ENCODE measurements at places on chromosomes 6 and 20.
A peak's percentile ranks its signal among the peaks of the same experiment; 100 is the strongest.

DNA sequence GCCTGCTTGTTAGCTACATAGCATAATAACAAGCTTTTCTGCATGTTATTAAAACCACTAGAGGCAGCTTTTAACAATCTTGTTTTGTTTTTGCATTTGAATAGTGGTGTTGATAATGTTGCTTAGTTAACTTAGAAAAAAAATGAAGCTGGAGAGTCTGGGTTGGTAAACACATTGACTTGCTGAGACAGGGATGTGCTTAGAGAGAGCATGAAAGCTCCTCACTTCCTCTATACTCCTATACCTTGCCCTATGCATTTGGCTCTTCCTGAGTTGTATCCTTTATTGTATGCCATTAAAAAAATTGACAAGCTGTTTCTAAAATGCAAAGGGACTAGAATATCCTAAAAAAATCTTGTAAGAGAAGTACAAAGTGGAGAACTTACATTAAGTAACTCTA, 13.6 kb downstream of the FAM83B start:
- H3K27ac ChIP-seq: no peak overlapping the region
- H3K36me3 ChIP-seq: no peaks in the 10 kb centered on the region
- no peak overlapping the region for H3K4me3 ChIP-seq
- no peaks in the 10 kb centered on the region for H3K4me1 ChIP-seq

- DNase-seq: no peak
- H3K4me1 ChIP-seq: no peaks in the 10 kb centered on the region
- no peaks in the 10 kb centered on the region for H3K36me3 ChIP-seq
- H3K4me3 ChIP-seq: no peak overlapping the region
- H3K27ac ChIP-seq: no peak overlapping the region
These were observed 188.8 kb downstream of the CDH26 start for GRCh38 chr20:60147004-60147403.

DNA sequence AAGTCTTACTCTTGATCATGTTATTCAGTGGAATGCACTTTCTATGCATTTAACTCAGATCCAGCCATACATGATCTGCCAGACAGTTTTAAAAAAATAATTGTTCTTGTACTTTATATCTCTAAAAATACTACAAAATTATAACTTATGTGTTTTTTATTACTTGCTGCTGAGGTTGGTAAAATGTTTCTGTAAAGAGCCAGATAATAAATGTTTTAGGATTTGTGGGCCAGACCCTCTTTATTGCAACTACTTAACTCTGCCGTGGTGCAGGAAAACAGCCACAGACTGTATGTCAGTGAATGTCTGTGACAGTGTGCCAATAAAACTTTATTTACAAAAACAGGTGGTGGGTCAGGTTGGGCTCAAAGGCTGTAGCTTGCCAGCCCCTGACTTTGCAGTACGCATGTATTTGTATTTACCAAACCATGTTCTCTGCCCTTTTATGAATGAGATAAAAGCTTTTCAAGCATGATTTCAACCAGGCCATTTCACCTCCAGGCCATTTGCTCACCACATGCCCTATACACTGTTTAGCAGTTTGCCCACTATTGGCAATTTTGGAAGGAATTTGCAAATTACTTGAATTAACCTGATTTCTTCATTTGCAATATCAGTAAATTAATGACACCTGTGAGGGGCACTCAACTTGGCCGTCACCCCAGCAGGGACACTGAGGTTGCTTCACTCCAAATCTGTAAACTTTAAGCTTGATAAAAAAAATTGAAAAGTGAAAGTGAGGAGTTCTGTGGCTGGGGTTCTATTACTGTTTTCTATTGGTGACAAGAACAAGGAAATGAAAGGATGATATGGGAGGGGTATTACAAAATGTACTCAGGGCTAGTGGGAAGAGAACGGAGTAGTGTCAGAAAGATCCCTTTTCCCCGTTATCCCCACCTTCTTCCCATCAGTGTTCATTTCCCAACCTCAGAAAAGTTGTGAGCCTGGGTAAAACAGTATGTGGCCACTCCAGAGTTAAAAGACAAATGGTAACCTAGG, 133.4 kb downstream of the CEBPB start:
- peaks cover 13% of the 10 kb centered on the region for H3K27me3 ChIP-seq
- H3K27ac ChIP-seq: no peak overlapping the region
- no peak overlapping the region for H3K4me3 ChIP-seq
- no peaks in the 10 kb centered on the region for H3K4me1 ChIP-seq
- no peaks in the 10 kb centered on the region for H3K36me3 ChIP-seq

GRCh38 chr6:68730291-68731054, 95.4 kb downstream of the ADGRB3 start:
- no peak overlapping the region for H3K27ac ChIP-seq
- H3K27me3 ChIP-seq: no peaks in the 10 kb centered on the region
- no peak for DNase-seq
- H3K4me3 ChIP-seq: no peak overlapping the region
- no peaks in the 10 kb centered on the region for H3K36me3 ChIP-seq
- H3K4me1 ChIP-seq: no peaks in the 10 kb centered on the region

DNA sequence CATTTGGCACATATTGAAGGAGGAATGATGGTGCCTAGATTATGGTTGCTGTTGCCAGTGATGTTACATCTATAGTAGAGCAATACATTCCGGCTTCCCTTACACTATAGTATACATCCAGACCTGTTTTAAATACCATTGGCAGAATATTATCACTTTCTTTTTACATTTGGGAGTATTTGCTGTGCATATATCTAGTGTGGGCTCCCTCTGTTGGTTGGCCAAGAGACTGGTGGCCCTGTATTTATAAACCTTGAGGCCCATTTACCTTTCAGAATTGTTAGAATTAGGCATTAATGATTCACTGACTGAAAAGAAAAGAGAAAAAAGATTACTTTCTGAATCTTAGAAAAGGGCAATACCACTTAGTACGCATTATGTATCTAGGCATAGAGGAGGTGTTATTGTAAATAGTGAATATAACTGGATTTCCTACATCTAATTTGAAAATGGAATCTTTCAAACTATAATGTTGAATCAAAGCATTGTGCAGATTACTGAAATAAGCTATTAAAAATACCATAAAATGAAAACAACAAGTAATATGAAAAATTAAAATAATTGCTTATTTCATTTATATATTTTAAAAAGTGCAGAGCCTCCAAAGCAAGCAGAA, 628.8 kb upstream of the MAN1A1 start:
- DNase-seq: no peak
- H3K27ac ChIP-seq: no peak overlapping the region
- H3K4me1 ChIP-seq: no peaks in the 10 kb centered on the region

DNA sequence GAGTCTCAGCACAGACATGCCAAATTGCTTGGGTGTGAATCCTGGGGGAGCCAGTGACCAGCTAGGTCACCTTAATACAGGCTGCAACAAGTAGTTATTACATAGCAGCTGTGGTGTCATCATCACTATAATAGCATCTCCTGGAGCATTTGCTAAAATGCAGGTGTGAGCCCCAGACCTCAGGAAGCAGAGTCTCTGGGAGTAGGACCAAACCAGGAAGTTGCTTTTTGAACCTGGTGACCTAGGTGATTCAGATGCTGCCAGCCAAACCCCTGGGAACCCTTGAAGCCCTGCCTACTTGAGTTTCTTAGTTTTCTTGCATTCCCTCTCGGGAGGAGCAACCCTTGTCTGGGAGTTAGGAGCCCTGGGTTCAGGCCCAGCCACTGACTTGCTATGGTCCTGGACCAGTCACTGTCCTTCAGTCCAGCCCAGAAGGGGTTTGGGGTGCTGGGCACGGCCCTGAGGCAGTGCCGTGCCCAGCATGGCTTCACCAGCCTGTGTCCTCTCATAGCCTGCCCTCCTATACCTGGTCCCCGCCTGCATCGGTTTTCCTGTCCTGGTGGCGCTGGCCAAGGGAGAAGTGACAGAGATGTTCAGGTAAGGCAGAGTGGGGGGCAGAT, 39.3 kb upstream of the ID1 start:
- no peak overlapping the region for H3K4me3 ChIP-seq
- H3K27me3 ChIP-seq: no peaks in the 10 kb centered on the region
- H3K27ac ChIP-seq: no peak overlapping the region
- peaks cover 4% of the 10 kb centered on the region for H3K4me1 ChIP-seq

DNA sequence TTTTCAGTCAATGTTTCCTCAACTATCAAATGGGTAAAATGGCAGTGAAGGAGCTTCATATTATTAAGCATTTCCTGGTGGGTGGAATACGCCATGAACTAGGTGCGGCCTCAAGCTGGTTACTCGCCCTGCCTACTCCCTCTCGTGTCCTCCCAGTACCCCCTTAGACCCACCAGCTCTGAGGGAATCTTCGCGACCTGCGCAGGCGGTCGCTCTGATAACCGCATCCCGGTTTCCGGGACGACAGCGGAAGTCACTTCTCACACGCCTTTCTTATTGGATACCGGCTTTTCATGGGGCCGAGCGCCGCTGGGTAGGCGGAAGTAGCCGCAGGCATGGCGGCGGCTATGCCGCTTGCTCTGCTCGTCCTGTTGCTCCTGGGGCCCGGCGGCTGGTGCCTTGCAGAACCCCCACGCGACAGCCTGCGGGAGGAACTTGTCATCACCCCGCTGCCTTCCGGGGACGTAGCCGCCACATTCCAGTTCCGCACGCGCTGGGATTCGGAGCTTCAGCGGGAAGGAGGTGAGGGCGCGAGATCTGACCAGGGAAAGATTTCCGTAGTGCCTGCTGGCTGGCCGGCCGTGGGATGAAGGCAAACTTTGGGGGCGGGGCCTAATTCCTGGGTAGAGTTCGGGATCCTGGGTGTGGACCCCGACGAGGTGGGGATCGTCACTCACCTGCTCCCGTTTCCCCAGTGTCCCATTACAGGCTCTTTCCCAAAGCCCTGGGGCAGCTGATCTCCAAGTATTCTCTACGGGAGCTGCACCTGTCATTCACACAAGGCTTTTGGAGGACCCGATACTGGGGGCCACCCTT, at the start of gene PIGT:
TSS of gene PIGT (plus strand) at position 320 of the 816 bp plus-strand sequence. CDS start at position 336, 16 bp downstream.
- peaks cover 35% of the 10 kb centered on the region for H3K36me3 ChIP-seq
- peak within 1 kb of the TSS; percentile 98 for H3K27ac ChIP-seq
- DNase-seq: peak; percentile 75
- peak within 1 kb of the TSS; percentile 96 for H3K4me3 ChIP-seq
- H3K4me1 ChIP-seq: peaks cover 58% of the 10 kb centered on the region

DNA sequence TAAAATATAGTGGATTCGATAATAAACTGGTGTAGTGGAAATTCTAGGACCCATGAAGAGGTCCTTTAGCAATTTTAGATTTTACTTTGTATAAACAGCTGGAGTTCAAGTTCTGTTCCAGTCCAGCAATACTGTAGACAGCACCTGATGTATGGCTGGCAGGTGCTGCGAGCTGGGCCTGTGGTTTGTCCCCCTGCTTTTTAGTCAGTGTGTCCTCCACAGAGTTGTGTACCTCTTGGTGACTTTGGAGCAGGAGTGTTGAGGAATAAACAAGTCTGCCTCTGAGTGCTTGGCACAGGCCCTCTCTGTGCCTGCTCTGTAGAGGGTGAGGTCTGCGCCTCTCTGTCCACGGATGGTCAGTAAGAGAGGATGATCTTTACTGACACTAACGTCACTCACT, 13.8 kb downstream of the STX16 start:
- H3K36me3 ChIP-seq: peaks cover 59% of the 10 kb centered on the region
- H3K27me3 ChIP-seq: no peaks in the 10 kb centered on the region
- no peak for DNase-seq
- no peak overlapping the region for H3K4me3 ChIP-seq
- H3K27ac ChIP-seq: no peak overlapping the region

GRCh38 chr6:88179692-88180091, 13.5 kb upstream of the CNR1 start:
- peak; percentile 27 for DNase-seq
- H3K27ac ChIP-seq: peak overlapping the region; percentile 93
- no peaks in the 10 kb centered on the region for H3K27me3 ChIP-seq
- no peaks in the 10 kb centered on the region for H3K36me3 ChIP-seq

DNA sequence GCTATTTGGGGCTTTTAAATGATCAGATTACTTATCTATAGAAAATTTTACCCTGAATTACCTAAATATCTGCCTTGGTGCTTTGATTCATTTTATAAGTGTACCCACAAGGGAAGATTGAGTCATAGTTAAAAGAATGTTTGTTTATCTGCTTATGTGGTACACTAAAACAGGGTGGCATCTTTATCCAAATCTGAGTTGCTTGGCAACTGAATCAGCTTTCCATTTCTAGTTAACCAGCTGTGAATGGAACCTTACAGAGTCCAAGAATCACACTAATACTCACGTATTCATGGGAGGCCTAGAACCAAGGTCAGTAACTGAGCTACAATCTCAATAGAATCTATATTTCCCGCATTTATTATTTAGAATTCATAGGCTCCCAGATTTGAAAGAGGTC, 44.0 kb upstream of the CAP2 start:
- no peak for DNase-seq
- no peaks in the 10 kb centered on the region for H3K36me3 ChIP-seq
- H3K4me3 ChIP-seq: no peak overlapping the region

DNA sequence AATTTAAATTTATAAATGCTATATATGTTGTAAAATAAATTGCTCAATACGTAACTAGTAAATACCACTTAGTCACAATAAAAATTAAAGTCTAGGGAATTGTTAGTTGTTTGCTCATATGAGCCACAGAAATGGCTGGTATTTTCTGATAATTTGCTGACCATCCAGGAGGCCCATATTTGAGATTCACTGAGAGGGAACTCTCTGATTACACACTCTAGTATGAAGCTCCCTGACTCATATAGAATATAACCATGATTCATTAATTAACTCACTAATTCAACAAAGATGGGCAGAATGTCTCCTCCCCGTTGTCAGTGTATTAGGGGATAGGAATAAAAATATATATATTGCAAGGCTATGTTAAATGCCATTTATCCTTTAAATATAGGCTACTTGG, 46.6 kb upstream of the TMEM30A start:
- H3K27ac ChIP-seq: no peak overlapping the region
- H3K4me3 ChIP-seq: no peak overlapping the region
- no peaks in the 10 kb centered on the region for H3K4me1 ChIP-seq
- peaks cover 4% of the 10 kb centered on the region for H3K27me3 ChIP-seq
- DNase-seq: no peak

DNA sequence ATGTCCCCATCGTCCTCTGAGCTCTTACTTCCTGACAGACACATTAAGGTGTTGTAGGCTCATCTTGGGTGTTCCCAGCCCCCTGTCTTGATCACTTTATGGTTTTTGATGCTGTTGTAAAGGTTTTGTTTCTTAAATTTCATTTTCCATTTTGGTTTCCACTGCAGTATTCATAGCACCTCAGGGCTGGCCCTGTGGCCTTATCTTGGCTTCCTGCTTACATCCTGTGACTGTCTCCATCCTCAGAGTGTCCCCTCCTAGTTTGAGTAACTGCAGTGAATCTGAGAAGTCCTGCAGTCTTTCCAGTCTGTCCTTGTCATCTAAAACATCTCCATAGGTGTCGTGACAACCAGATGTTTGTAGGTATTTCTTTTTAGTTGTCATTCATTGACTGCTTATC, 50.9 kb downstream of the JARID2 start:
- no peak for DNase-seq
- H3K4me3 ChIP-seq: no peak overlapping the region
- H3K27me3 ChIP-seq: no peaks in the 10 kb centered on the region
- H3K4me1 ChIP-seq: peaks cover 79% of the 10 kb centered on the region
- H3K27ac ChIP-seq: peak overlapping the region; percentile 10
- H3K36me3 ChIP-seq: peaks cover 24% of the 10 kb centered on the region

DNA sequence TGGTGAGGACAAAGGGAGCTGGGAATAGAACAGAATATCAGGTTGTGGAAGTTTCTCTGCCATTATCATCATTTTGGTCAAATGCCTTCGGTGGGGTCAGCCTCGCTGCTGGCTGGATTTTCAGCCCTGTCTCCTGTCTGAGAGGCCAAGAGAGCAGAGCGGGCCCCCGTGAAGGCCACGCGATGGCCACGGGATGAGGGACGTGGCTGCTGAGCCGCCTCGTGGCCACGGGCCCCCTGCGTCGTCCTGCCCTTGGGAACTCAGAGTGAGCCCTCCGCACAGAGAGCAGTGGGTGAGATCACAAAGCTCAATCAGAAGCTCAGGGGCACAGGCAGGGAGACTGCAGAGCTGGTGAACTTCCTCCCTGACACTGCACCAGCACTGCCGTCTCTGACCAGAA, 363.7 kb downstream of the CDH4 start:
- H3K27me3 ChIP-seq: no peaks in the 10 kb centered on the region
- H3K36me3 ChIP-seq: no peaks in the 10 kb centered on the region
- DNase-seq: no peak
- H3K4me3 ChIP-seq: no peak overlapping the region
- no peak overlapping the region for H3K27ac ChIP-seq
